GOT3 (cell line): ENCODE measurements at places on chromosomes 5 and 9.

- DNase-seq, result no peak
Measured at GRCh38 chr9:16345902-16346301, 524.6 kb downstream of the BNC2 start.

DNA sequence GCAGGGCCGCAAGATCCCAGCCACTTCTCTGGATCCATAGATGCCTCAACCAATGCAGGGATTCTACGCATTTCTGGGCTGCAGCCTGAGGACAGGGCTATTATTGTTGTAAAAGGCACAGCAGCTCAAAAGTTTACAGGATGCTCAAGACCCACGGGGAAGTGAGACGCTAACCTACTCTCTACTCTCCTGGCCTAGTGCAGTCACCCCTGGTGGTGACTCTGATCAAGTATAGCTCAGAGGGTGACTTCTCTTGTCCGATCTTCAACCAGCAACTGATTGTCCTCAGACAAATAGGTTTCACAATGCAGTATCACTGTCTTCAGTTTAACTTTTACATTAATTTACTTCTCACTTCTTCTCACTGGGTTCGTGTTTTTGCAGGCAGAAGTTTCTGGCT lies 34.3 kb upstream of the ZNF354B start:
- no peak for DNase-seq

DNA sequence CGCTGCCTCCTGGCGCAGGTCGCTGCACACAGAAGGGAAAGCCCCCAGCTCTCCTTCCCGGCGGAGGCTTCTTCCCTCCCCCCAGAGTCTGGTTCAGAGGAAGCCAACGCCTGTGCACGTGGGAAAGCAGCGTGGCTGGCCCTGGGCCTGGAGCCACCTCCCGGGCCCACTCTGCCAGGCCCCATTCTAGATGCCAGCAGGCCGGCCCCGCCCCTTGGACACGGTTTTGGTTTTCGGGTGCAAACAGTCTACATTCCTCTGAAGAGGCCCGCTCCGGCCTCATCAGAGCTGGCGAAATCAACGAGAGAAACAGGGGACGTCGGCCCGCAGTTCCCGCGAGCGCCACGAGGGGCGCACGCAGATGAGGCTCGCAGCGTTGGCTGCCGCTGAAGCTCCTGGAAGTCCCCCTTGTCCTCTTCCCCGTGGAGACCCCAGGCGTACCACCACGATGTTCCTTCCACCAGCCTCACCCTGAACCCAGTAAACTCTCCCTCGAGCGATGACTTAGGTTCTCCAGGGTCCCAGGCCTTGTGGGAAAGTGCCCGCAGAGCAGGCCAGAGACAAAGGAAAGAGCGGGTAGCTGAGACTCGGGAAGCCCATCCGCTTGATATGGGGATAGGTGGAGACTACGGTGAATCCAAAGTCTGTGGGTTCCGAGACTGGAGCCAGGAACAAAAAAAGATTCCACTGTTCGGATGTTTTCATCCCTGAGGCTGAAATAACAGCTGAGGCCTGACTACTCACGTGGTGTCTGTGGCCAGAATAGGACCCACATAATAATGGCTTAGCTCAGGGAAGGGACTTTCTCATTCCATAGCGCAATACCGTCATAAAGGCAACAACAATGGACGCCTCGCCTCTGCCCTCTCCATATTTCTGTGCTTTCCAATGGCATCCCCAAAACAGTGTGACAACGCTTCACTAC lies 64.2 kb downstream of the KLF4 start:
- DNase-seq, result no peak

DNA sequence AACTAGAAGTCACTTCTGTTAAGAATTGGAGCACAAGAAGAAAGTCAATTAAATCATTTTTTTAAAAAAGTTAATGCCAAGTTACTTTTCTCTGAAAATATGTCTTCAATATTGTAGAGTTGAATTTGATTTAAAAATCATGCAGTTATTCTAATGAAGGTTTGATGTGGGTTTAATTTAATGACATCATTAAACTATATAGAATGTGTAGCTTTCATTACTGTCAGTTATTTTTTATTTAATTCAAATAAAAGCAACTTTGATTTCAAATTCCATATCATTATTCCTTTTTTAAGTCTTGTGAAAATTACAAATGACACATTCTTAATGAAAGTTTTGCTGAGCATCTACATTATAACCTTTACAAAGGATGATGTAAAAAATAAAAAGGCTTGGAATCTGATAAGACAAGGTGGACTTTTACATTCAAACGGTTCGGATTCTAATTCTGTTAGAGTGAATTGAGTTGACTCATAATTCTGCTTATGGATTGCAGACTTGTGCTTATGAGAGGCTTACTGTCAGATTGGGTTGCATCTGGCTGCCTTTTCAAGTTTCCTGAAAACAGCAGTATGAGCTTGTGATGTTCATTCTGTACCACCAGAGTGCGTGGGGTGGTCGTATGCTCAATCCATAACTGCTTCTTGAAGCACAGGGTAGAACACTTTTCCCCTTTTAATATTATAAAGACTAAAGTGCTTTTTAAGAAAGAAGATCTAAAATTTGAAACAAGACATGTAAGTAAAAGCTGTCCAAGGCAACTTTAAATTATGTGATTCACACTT lies 253.0 kb upstream of the ARRDC3 start:
- DNase-seq, result no peak

GRCh38 chr9:131707733-131708157 lies 32.1 kb downstream of the RAPGEF1 start:
- DNase-seq, result no peak

GRCh38 chr9:37406603-37407401 lies 15.7 kb upstream of the GRHPR start:
- no peak for DNase-seq

DNA sequence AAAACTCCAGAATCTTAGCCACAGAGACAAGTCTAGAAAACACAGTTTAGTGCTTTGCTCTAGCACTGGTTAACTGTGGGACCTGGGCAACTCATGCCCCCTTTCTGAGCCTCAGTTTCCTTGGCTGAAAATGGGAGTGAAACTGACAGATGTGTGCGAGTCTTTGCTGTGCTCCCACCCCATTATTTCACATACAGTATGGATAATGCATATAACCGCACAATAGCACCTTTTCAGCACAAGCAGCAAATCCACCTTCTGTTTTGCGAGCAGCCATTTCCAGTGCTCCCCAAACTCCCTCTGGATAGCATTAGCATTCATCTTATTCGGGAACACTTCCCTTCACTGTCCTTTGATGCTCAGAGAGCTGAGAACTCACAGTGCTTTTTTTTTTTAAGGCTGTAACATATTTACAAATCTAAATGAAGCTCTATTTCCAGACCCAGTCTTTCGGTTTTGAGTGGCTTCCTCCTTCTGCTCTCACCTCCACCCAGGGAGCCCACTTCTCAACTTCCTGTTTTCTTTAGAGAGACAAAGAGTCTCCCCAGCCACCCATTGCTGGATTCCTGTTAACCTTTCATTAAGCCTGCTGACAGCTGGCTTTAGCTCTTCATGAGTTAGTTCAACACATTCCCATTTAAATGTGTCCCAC lies 49.2 kb downstream of the TIMD4 start:
- DNase-seq, result no peak
